ENCODE measurements at places on chromosomes 6 and 20. TPM values are rescaled to one million over a fixed set of nuclear protein-coding genes. Genes with fewer than 3 reads are reported as not detected.

DNA sequence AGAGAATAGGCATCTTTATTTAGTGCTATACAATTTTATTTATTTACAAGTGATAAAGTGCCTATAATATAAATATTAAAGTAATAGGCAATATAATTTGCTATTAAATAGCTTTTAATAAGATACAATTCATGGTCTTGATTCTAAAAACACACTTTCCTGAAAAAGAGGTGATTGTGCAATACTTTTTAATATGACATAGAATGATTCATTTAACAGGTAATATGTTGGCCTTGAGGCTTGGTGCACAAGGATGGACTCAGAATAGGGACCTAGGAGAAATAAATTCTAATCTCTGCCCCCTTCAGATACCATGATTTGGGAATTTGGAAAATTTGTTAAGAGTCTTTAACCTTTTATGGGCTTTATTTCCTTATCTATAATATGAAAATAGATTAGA is 149.9 kb upstream of the FUT9 start:
- no peak for DNase-seq

DNA sequence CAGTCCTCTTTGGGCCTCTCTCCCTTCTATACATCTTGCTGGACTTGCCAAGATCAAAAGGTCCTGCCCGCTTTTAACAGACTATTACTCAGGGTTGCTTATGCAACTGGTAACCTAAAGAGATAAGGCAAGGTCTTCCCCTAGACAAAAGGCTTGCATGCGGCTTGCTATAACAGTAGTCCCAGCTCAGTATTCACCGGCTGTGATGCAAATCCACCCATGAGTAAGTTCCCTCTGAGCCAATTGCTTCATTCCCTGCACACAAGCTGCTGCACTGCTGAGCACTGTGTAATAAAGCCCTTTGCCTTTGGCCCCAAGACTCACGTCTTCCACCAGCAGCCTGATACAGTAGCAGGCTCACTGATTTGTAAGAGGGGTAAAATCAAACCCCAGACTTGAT is 363.8 kb downstream of the PRKN start:
- no peak for DNase-seq

DNA sequence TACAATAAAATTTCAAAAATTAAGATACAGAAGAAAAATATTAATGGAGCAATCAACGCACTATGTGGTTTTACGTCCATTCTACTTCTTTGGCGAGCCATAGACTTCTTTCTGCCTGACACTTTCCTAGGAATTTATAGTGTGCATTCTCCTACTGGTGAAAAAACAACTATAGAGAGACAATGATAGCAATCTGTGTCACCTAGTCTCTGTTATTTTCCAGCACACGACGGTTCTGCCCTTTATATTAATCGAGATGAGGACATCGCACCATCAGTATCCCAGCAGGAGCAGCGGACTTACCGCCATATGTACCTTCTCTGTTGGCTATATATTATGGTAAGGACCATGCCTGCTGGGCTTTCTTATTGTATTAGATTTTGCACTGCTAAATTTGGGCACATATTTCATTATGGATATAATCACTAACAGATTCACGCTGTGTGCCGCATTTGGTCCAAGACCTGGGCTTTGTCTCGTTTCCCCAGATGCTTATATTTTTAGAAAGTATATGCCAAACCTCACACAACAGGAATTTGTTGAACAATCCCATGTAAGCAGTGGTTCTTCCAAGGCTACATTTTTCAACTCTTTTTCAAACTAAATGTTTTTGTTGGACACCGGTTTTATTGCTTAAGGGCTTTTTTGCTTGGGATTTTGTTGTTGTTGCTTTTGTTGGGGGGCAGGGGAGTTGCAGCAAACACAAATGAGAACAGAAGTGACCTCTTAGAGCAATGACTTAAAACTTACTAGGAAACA is 166.4 kb downstream of the ADAT2 start:
- DNase-seq = no peak

- no peak for DNase-seq
Observed at GRCh38 chr20:41111578-41111951, 25.8 kb upstream of the PLCG1 start.

GRCh38 chr6:155328074-155328538 is 13.8 kb upstream of the TFB1M start:
- no peak for DNase-seq

DNA sequence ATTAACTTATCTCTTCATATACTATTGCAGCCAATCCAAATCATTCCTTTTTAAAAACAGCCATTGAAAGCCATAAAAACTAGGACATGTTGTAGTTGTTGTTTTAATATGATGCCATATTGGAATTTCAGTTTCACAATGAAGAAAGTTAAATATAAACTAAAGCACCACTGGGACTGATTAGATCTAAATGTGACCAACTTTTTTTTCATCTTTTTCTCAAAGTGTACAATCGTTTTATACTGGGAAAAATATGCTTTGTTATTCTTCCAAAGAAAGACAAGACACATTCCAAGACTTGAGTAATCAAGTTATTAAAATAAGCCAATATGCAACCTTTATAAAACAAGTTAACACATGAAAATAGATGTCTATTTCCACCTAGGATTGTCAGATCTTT is 68.5 kb downstream of the THEMIS start:
- DNase-seq = no peak

DNA sequence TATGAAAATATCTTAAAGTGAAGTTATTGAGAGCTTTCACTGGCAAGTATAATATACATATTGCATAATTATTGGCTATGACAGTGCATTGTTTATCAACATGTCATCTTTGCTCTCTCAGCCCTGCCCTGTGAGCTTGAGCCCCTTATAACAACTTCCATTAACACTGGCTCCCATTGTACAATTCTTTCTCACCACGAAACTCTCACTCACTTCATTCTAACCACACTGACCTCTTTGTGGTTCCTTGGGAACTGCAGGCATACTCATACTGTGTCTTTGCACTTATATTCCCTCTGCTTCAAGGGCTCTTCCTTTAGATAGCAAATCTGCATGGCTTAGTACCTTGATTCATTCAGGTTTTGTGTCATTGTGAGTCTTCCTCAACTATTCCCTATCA is 411.8 kb downstream of the CDKAL1 start:
- DNase-seq = no peak

- DNase-seq = no peak
Observed at GRCh38 chr20:57922706-57923105, 212.9 kb upstream of the PMEPA1 start.

DNA sequence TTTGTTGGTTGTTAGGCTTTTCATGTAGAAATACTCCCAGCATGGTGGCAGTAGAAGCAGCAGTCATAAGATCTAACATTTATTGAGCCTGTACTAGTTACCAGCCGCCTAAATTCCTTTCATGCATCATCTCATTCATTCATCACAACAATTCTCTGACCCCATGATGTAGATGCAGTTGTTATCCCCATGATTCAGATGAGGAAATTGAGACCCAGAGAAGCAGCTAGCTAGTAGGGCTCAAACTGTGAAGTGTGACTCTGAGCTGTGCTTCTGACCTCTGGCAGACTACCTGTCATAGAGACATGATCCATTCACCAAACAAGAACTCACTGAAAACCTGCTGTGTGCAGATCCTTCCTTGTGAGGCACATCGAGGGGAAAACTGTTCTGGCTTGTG is 16.9 kb downstream of the RREB1 start:
- DNase-seq = no peak

DNA sequence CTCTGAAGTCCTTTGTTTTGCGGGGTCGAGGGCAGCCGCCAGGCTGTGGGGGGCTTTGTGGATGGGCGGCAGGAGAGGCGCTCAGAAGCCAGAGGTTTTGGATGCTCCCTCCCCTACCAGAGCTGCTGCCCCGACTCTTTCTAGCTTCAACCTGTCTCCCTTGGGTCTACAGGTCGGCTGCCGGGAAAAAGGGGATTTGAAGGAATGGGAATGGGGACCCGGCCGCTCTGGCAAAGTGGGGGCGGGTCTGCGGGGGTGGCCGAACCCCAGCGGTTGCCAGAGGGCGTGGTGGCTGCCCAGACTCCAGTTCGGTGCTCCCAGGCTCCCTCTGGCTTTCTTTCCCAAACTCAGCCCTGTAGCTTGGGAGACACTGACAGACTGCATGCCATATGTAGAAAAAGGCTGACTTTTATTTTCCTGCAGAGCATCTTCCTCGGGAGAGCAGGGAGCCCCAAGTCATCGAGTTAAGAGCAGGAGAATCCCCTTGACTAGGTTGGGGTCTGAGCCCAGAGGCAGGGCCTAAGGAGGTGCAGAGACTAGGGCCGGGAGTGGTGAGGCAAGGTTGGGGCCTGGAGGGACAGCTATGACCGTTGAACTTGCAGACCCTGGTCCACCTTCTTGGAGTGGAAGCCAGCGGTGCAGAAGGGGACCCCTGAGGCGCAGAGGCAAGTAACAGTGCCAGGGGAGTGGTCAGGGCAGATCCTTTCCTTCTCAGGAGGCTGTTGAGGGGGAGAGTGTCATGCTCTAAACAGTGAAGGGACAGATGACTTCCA is 1.4 kb upstream of the PPP1R18 start:
- DNase-seq = peak; percentile 45

DNA sequence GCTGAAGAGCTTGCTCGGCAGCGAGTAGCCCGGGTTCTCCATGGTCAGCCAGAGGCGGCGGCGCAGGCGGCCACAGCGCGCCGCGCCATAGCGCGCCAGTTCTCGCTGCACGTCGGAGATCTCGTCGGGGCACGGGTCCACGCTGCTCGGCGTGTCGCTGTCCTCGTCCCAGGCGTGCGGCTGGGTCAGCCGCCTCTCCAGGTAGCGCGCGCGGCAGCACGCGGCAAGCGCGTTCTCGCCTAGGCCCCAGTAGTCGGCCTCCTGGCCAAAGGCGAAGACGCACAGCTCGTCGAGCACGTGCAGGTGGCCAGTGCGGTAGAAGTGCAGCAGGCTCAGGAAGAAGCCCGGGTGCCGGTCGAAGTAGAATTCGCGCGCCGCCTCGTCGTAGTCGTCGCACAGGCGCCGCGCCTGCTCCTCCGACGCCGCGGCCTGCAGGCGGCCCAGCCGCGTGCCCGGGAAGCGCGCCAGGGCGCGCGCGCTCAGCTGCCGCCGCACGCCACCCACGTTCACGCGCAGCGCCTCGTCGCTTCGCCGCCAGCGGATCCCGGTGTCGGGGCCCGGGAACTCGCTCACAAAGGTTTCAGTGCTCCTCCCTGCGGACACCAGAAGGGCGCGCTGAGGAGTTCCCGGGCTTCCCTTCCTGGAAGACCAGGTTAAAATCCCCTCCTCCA is 2.7 kb downstream of the KCNS1 start:
- DNase-seq = peak; percentile 36

DNA sequence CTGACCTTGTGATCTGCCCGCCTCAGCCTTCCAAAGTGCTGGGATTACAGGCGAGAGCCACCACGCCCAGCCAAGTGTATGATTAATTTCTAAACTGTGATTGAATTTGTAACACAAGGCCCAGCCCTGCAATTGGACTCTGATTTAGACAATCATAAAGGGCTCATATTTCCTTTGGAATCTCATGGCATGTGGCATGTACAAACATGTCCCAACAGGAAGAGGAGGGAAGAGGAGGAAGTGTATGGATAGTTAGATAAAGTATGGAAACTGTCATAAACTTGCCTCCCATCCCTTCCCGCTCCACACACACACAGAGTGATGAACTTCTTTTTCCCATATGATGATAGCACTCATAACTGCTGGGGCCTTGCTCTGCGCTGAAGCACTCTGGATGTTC is 27.2 kb upstream of the QKI start:
- peak; percentile 35 for DNase-seq

GRCh38 chr6:107124934-107125348 is 9.6 kb upstream of the BEND3 start:
- peak; percentile 26 for DNase-seq

GRCh38 chr6:44051515-44051914 is 75.7 kb downstream of the MRPL14 start:
- DNase-seq = no peak

- DNase-seq = no peak
Observed at GRCh38 chr6:28563430-28564095, 37.9 kb downstream of the GPX5 start.

GRCh38 chr6:34663831-34664255 is 32.7 kb downstream of the ILRUN start:
- no peak for DNase-seq

DNA sequence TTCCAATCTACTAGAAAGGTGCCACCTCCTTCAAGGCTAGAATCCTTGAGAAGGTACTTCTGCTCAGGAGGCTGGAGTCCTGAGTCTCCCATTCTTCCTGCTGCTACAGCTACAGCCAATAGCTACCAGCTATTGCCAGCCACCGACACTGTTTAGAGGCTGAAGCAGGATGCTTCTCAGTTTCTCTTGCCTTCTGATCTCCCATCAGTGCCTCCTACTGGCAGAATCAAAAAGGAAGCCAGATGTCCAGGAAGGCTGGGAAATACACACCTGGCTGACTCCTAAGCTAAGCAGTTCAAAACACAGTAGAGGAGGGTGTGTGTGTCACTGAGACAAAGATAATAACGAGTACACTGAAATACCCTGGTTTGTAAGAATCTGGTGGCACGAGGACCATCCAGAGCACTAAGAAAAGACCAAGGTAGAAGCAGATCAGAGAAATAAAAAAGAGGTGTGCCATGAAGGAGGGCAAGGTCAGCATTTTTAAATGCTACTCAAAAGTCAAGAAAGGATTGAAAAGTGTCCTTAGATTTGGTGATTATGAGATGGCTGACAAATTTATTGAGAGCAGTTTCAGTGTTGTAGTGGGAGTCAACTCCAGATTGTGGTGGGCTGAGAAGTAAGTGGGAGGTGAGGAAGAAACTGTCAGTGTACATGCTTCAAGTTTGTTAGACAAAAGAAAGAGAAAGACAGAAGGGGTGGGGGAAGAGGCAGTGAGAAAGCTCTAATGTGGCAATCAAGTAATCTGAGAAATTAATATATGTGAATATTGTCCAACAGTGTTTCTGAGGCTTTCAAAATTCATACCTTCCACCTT is 2.3 kb upstream of the HLA-DMA start:
- peak; percentile 64 for DNase-seq

DNA sequence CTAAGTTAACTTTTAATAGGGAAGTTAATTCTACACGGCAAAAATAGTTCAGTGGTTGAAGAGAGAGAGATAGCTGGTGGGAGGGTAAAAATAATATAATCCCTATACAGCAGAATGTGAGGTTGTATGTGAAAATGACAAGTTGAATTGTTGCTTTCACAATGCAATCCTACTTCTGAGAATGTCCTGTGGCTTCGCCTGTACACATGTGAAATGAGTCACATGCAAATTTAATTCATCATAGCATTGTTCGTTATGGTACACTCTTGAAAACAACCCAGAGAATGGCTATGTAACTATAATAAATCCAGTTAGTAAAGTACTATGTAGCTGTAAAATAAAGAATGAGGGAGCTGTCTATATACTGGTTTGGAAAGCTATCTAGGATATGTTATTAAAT is 46.0 kb upstream of the HINT3 start:
- no peak for DNase-seq

Gene PTK7
- total RNA-seq = 15.9 TPM

Gene CALHM6
- total RNA-seq = 1.5 TPM

Gene RAMACL
- total RNA-seq = 0.48 TPM

Gene MACROD2
- total RNA-seq = 3.3 TPM

Gene MAP7
- total RNA-seq = 74.3 TPM

Gene HS3ST5
- total RNA-seq = 0.16 TPM

Gene MUC21
- not detected for total RNA-seq

Gene VSX1
- total RNA-seq = not detected

Gene DDX43
- 0.16 TPM for total RNA-seq

Gene CLPSL1
- not detected for total RNA-seq

Gene SYTL3
- 1.1 TPM for total RNA-seq

Data from colonic mucosa (tissue), 4 donors.